ENCODE measurements at places on chromosomes 11 and 22. TPM values are rescaled to one million over a fixed set of nuclear protein-coding genes. Genes with fewer than 3 reads are reported as not detected.

GRCh38 chr11:119344291-119345010 is 2.1 kb downstream of the MFRP start:
- DNase-seq = no peak

Gene ESAM
- polyA plus RNA-seq = 51.8 TPM

Gene KCNC1
- 0.16 TPM for polyA plus RNA-seq

Gene SLC16A8
- polyA plus RNA-seq = 0.63 TPM

GRCh38 chr11:19121646-19122045 is 4.7 kb downstream of the ZDHHC13 start:
- no peak for DNase-seq

- DNase-seq = no peak
Observed at GRCh38 chr11:123406441-123407129, 23.5 kb upstream of the GRAMD1B start.

Gene BARX2
- not detected for polyA plus RNA-seq

- no peak for DNase-seq
Observed at GRCh38 chr11:64879244-64879900, 951 bp upstream of the EHD1 start.

Gene PRR33
- polyA plus RNA-seq = 0.81 TPM

DNA sequence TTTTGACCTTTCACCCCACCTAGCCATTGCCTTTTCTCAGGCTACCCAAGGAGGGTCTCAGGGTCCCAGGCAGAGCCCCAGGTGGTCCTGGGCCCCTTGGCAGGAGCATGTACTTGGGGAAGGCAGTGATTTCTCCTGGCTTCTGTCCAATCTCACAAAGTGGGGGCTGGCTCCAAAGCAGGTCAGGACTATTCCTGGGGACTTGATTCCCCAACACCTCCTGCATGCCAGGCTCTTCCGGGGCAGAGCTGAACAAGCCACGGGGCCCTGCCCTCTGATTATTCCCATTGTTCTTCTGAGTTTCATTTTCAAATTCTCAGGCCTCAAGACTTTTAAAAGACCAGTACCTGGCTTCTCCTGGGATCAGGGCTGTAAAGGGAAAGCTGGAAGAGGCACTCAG is 1.5 kb upstream of the TCF20 start:
- no peak for DNase-seq

Gene LRRC74B
- not detected for polyA plus RNA-seq

Gene DRD2
- 0.05 TPM for polyA plus RNA-seq

Gene FBLN1
- 228 TPM for polyA plus RNA-seq

Gene FGF3
- not detected for polyA plus RNA-seq

GRCh38 chr11:39668640-39669039 is 1790.8 kb downstream of the LRRC4C start:
- DNase-seq = no peak

DNA sequence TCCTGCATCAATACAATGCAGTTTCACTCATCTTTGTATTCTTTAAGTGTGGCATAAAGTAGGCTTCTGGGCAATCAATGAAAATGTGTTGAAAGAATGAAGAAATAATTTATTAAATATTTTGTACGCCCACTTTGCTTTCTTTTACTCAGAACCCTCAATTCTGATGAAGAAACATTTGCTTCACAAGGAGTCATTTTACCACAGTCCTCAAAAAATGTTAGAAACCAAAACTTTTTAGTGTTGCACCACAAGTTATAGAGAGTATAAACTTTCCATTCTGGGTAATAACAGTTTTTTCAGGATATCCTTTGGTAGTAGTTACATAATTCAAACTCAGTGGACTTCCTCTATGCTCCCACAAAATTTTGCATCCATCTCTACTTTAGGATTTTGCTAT is 360.5 kb downstream of the DLG2 start:
- no peak for DNase-seq

DNA sequence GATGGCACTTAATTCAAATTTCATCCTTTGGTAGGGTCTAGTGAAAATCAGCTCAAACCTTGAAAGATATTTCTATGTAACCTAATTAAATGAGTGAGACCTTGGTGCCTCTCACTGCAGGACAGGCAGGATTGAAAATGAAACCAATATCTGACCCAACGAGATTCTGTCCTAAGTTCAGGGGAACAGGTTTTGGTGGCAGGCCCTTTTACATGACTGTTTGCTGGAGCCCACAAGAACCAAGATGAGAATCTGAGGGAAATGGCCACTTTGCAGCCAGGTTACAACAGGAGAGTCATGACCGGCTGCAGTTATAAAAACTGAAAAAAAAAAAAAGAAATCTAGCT is 130.2 kb downstream of the TRIM44 start:
- DNase-seq = no peak

DNA sequence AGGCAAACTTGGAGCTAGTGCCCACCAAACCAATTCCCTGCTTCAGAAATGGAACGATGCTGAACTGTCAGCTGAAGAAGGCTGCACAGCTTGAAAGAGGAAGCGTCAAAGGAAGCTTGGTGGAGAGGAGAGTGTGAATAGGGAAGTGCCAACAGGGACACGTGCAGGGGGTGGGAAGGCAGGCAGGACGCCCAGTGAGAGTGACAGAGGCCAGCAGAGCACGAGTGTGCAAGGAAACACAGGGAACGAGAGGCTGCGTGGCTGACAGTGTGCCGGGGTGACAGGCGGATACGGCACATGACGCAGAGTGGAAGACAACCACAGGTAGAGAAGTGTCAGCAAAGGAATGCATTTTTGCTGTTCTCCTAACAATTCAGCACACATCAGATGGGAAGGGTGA is 196.4 kb downstream of the LARGE1 start:
- DNase-seq = no peak

- DNase-seq = peak; percentile 38
Observed at GRCh38 chr11:65871811-65872548, 620 bp downstream of the EFEMP2 start.

- no peak for DNase-seq
Observed at GRCh38 chr22:27952091-27952490, 33.0 kb upstream of the PITPNB start.

GRCh38 chr11:129331217-129331616 is 44.4 kb upstream of the BARX2 start:
- no peak for DNase-seq

DNA sequence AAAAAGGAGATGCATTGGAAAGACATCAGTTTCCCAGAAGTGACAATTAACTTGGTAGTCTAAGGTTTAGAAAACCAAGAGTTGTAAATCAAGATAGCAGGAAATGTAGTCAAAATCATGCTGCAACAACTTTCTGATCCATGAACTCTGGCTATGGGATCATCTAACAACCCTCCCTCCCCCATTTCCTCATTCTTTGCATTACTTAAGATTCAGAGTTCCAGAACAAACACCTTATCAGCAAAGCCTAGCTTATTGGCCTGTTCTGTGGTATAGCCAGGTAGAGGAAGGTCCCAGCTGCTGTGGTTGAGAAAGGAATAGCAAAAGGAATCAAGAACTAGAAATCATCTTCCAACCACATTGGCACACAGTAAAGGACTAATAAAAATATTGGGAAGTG is 651.1 kb downstream of the METTL15 start:
- DNase-seq = no peak

Gene TRIM49
- polyA plus RNA-seq = not detected

Gene CRYAB
- 9,689 TPM for polyA plus RNA-seq

DNA sequence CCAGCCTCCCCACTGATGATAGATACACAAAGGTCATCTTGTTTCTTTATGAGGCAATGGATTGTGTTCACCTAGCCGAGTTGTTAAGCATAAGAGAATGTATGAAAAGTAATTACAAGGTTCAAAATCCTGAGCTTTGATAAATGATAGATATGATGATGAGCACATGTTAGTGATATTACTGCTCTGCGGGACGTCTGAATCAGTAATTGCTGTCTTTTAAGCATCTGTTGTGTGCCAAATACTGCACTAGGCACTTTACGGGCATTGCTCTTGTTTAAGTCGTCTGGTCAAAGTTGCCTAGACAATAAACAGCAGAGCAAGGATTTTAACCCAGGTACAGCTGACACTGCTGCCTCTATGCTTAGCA is 559 bp upstream of the RNF141 start:
- DNase-seq = no peak

GRCh38 chr11:86511086-86511551 is 136.4 kb downstream of the CCDC81 start:
- DNase-seq = no peak

GRCh38 chr11:128415539-128415938 is 171.8 kb downstream of the ETS1 start:
- no peak for DNase-seq

DNA sequence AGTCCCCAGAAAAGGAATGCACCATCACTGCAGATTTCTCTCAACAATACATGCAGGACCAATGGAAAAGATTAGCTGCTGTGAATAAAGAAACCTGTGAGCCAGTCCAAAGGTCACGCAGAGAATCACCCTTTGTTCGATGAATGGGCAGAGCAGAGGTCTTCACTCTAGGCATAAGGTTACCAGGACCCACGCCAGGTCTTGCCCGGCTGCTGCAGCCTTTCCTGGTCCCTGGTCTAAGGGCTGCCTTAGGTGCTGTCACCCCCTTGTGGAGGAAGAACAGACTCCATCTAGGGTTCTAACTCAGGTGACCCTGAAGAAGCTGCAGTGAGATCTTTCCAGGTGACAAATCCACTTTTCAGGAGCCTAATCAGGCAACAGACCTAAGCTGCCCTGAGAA is 29.0 kb upstream of the NAP1L4 start:
- DNase-seq = no peak

Gene OMP
- polyA plus RNA-seq = not detected

Gene IFITM10
- polyA plus RNA-seq = 0.25 TPM

Gene USP2
- 57.1 TPM for polyA plus RNA-seq

GRCh38 chr22:45006964-45007390 is 2.8 kb downstream of the PHF21B start:
- peak; percentile 84 for DNase-seq

GRCh38 chr11:86469491-86470388 is 95.1 kb downstream of the CCDC81 start:
- peak; percentile 46 for DNase-seq

Gene TFIP11
- polyA plus RNA-seq = 15.2 TPM

- DNase-seq = no peak
Observed at GRCh38 chr11:37451903-37452302, 853.9 kb upstream of the RAG2 start.

DNA sequence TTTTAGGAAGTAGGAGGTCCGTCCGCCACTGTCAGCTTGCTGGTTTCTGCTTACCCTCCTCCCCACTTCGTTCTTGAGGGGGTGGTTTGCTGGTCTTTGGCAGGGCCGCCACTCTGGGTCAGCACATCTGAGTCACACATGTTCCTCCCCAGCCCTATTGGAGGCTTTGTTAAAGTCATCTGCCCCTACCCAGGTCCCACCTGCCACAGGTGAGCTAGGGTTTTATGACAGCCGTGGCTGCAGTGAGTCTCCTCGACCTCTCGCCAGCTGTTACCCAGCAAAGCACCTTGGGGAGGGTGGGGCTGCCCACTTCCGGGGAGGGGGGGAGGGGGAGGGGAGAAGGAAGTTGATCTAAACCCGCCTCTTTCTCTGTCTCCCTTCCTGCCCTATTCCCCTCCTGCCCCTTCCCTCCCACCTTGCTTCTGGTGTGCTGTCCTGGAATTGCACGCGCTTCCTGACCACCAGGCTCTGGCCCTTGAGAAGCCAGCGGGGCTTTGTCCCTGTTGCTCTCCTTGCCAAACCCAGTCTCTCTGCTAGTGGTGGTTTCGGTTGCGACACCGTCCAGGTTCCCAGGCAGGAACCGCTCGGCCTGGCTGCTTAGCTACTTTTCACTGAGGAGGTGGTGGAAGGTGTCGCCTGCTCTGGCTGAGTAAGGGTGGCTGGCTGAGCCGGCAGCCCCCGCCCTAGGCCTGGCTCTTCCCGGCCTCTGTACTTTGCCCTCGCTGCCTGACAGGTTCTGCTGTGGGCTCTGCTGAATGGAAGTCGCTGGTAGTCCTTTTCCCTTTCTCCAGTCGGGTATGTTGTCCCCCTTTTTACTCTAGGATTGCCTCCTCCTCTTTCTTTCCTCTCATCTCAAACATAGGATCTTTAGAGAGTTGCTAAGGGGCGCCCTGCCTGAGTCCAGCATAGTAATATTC is 28.5 kb downstream of the RCOR2 start:
- DNase-seq = peak; percentile 79

Gene DEPDC7
- 0.75 TPM for polyA plus RNA-seq

DNA sequence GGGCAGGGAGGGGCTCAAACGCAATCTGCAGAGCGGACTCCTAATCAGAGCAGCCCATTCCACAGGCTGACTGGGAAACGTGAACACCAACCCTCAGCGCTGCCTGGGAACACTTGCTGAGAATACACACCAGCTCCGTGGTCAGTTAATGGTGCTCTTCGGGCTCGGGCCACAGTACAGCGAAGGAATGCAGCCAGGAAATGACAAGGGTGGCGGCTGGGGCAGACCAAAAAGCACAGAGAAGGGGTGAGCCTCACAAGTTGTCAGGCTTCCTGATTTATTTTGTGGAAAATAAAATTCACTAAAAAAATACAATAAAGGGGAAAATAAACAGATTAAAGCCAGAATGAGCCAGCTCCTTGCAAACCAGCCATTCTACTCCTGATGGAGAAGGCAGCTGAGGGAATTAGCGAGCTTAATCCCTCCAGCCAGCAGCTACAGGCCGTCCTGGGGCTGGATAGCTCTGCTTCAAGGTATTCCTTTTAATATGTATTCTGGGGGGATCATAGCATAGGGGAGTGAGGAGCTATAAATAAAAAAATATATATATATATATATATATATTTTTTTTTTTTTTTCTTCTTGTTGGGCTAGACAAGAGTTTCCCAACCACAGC is 165.5 kb upstream of the NTM start:
- no peak for DNase-seq

- DNase-seq = no peak
Observed at GRCh38 chr11:128733440-128734102, 39.7 kb downstream of the FLI1 start.

DNA sequence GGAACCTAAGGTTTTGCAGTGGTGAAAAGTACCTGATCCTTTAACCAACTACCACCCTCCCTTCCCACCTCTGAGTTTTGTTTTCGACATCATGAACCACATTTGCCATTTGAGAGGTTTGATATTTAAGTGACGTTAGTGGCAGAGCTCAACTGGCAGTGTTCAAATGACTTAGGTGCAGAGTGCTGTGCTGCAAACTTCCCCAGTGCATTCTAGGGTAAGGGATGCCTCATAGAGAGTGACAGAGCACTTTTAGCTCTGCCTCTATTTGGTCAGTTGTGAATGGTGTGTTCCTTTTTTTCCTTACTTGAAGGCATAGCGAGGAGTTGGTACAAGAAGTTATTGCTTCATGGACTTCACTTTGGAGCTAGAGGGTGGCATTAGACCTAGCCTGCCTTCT is 9.4 kb downstream of the BMAL1 start:
- no peak for DNase-seq

- no peak for DNase-seq
Observed at GRCh38 chr22:34805771-34806170, 260.2 kb upstream of the ISX start.

Gene TMEM184B
- 32.2 TPM for polyA plus RNA-seq

Gene MS4A6A
- polyA plus RNA-seq = 16.5 TPM

Gene KRTAP5-10
- polyA plus RNA-seq = not detected

Measured in right cardiac atrium (tissue), 5 donors.